ENCODE measurements at places on chromosomes 16 and 17.

DNA sequence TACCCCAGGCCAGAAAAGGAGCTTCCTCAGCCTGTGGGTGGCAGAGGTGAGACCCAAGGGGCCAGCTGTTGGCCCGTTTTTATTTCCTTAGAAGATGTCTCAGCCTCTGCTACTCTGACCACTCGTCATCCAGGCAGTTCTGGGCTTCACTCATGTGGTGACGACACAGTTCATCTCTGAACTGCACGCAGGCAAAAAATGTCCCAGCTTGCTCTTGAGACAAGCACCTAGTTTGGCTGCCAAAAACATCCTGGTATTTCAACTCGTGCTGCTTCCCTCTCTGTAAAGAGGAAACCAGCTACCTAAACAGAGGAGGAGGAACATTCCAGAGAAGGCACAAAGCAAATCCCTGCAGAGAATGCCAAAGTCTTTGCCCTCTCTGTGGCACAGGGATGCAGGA, 125.7 kb downstream of the XYLT1 start:
- no peak for DNase-seq

- no peak for DNase-seq
Observed at GRCh38 chr17:13729466-13730134, 127.9 kb upstream of the HS3ST3A1 start.

DNA sequence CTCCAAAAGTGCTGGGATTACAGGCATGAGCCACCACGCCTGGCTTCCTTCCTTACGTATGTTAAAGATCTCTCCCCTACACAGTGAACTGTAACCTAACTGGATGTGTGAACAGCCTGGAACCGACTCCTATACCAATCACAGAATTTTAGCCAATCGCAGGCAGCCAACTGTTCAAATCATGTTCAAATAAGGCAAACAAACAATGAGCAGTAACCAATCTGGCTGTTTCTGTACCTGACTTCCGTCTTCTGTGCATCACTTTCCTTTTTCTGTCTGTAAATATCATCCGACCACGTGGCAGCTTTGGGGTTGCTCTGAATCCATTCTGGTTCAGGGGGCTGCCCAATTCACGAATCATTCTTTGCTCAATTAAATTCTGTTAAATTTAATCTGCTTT, 27.5 kb downstream of the TEKT5 start:
- no peak for DNase-seq

DNA sequence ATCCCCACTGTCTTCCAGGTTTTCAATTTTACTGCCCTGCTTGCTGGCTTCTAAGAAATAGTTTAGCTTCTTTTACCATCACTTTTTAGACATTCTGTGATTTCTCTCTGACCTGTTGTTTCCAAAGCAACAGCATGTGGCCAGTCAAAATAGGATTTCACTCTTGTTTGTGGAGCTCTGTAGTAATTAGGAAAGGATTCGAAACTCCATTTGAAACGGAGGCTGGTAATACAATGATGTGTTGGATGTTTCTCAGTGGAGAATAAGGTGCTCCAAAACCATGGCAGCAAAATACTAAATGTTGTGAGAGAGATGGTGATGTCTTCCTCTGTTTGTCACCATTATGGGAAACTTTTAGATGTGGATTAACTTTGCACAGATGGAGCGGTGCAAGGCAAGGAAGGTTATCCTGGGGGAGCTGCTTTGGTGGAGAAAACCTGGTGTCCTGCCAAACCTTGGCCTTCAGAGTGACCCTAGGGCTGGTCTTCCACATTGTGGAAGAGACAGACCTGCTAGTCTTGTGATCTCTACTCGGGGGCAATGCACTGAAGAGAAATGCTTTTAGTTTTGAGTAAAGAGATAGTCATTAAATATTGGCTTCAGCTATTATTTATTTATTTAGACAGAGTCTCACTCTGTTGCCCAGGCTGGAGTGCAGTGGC, 79.4 kb downstream of the PRKCA start:
- DNase-seq, result no peak

DNA sequence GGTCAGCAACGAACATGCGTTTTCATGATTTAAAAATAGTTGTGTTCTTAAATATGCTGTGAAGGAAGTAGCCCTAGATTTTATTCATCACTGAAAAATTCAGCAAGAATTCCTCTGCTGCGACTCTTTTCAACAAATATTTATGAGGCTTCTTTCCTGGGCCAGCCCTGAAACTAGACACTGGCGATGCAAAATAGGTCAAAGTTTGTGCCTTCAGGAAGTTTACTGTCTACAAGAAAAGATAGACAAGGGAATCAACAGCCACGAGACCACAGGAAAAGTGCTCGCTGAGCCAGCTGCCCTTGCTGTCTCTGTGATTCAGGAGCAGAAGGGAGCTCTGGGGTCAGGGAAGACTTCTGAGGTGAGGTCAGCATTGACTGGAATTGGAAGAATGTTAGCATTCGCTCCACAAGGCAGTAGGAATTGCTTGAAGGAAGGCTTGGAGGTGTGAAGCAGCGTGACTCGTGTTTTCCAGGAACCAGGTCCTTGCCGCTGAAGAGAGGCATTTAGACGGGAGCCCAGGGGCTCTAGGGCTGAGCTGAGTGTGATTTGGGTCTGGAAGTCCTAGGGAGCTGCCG, 1.9 kb upstream of the RPL26 start:
- DNase-seq, result no peak

- DNase-seq, result no peak
Observed at GRCh38 chr17:1803280-1803679, 26.4 kb downstream of the SMYD4 start.

DNA sequence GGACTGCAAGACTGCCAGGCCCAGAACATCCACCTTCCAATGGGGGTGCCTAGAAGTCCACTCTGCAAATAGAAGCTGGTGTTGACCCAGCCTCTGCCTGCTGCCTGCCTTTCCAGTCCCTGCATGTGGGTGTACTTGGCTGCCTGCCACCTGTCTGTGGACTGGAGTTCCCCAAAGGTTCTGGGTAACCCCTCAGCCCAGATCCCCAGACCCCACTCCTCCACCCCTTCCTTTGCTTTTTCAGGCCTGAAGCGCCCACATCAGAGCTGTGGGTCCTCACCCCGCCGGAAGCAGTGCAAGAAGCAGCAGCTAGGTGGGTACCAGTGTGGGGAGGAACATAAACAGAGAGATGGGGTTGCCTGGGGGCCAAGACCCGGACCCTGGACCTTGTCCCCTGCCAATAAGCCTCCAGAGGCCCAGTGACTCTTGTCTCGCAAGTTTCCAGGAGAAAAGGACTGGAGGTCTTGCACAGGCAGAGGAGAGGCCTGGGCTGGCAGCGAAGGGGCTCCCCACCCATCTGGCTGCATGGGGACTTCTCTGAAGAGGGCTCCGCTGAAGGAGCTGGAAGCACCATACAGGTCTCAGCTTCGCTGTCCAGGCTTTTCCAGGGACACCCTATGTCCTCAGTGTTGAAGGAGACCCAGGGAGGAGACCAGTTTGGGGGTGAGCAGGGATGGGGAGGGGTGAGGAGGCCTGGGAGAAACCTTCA, 34.3 kb downstream of the NLRC5 start:
- DNase-seq, result peak; percentile 57

- DNase-seq, result no peak
Observed at GRCh38 chr17:45839442-45839841, 5.2 kb upstream of the SPPL2C start.

- DNase-seq, result no peak
Observed at GRCh38 chr17:35790841-35791240, 4.6 kb downstream of the MMP28 start.

- DNase-seq, result no peak
Observed at GRCh38 chr17:56658648-56659047, 65.1 kb downstream of the NOG start.

- no peak for DNase-seq
Observed at GRCh38 chr17:14575471-14575953, 274.6 kb downstream of the HS3ST3B1 start.

- no peak for DNase-seq
Observed at GRCh38 chr17:67863624-67864247, 38.4 kb downstream of the BPTF start.

- no peak for DNase-seq
Observed at GRCh38 chr17:72187556-72187955, 66.7 kb downstream of the SOX9 start.

DNA sequence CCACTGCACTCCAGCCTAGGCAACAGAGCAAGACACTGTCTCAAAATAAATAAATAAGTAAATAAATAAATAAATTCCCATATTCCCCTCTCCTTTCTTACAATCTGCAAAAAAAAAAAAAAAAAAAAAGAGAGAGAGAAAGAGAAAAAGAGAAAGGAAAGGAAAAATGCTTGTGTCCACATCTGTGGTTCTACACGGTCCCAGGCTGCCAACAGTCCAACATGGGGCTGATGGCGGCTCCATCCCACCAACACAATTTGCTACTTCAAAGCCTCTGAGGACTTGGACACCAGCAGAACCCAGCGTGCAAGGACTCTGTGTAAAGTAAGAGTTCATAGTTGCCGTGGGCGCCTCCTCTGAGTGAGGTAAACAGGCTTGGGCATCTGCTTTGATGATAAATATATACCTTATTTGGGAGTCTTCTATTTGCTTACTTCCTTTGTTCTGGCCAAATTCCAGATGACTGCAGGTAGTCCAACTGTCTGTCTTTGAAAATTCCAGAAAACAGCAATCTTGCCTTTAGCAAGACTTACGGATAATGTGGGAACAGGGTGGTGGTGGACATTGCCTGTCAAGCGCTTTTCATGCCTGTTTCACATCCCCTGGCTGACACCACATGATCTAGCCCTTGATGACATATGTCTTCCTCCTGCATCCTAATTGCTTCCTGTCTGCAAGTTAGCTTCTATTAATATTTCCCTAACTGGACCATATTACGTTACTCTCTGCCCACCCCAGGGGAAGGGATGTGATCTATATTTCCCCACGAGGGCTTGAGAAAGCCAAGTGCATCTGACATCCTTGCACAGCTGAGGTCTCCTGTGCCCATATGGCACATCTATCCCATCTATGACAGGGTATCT, 10.1 kb downstream of the LITAF start:
- DNase-seq, result no peak

DNA sequence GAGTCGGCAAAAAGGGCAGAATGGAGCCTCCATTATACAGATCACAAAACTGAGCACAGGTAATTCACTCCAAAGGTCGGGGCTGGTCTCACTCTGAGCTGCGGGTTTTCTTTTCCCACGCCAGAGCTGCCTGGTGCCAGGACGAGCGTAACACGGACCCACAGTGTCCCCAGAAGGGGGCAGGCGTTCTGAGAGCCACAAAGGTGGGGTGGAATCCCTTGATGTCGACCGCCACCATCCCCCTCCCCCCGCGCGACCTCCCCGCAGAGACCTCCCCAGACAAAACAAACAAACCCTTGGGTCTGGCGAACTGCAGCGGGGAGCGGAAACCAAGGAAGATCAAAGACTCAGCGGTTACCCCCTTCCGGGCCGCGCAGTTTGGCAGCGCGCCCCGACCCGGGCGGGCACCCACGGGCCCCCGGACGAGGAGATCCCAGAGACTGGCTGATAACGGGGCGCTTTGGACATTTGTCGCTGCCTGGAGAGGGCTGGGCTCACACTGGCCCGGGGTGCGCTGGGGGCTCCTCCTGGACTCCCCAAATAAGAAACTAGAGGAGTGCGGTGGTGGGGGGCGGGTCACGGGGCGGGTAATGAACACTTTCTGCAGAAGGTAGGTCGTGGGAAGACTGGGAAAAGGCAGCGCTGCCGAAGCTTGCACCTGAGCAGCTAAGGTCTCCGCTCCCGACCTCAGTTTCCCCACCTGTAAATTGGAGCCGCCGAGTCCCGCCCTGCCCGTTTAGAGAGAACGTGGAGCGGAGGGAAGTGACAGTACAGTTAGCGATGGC, 664 bp upstream of the NKD1 start:
- DNase-seq, result peak; percentile 74

- peak; percentile 43 for DNase-seq
Observed at GRCh38 chr17:68346448-68346847, 55.2 kb downstream of the ARSG start.

DNA sequence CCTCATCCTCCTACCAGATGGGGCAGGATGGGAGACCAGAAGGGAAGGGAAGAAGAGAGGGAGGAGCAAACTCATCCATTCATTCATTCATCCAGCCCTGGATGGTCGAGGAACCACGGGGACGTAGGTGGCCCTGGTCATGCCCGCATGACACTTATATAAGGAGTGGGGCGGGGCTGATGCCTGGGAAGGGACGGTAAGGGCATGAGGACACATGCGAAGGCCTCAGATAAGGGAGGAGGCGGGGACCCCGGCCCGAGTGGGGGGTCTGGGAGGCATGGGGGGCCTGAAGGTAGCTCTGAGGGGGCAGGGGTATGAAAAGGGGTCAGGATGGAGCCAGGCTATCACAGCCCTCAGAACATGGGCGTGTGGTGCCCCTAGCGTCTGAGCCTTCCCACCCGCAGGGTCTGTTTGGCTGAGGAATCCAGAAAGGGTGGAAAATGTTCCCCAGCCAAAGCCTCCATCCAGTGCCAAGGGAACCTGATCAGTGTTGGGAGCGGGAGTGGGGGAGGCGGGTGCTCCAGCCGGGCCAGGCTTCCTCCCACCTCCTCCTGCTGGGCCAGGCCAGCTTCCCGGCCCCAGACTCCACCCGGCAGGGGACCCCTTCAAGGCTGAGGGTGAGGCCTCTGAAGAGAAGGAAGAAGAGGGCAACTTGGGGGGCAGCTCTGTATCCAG, 17.6 kb upstream of the CD79B start:
- no peak for DNase-seq

DNA sequence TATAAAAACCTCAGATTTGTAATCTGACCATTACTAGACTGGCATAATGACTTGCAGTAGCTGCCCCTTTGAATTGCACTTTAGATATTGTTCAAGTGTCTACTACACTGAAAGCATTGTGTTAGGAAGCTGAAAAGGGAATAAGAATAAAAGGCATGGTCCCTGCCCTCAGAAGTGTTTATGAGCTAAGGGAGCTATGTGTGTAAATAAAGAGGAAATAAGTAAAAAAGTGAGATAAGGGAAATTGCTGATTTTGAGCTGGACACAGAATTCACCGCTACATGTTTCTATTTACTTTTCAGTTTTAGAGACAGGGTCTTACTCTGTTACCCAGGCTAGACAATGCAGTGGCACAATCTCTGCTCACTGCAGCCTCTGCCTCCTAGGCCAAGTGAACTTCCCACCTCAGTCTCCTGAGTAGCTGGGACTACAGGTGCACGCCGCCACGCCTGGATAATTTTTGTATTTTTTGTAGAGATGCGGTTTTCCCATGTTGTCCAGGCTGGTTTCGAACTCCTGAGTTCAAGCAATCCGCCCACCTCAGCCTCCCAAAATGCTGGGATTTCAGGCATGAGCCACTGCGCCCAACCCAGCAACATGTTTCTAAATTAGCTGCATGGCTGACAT, 57.0 kb downstream of the GRB2 start:
- no peak for DNase-seq
